Stimulated activated memory B cell treated with anti-CD40 and anti-IgM and Interleukin-4, amounts not matched to agents 10 μg/mL and 1 μg/mL and 100 μg/mL, for 72 hours (primary cell): ENCODE measurements at places on chromosomes 7 and 10.

DNA sequence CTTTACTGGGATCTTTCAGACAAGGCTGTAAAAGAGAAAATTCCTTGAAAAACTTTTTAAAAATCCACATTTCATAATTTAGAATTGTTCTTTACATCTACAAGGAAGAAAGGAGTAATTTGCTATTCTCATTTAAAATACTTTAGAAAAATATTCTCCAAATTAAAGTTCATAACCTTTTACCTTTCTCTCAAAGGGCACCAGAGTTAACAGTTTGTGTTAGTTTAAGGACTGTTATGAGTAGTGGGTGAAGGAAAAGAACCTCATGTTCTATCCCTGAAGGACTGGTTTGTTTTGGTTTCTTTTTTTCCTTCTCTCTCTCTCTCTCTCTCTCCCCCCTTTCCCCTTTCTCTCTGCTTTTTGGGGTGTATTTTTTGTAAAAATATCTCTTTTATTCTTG, 4.1 kb downstream of the AGMO start:
- ATAC-seq, result no peak

DNA sequence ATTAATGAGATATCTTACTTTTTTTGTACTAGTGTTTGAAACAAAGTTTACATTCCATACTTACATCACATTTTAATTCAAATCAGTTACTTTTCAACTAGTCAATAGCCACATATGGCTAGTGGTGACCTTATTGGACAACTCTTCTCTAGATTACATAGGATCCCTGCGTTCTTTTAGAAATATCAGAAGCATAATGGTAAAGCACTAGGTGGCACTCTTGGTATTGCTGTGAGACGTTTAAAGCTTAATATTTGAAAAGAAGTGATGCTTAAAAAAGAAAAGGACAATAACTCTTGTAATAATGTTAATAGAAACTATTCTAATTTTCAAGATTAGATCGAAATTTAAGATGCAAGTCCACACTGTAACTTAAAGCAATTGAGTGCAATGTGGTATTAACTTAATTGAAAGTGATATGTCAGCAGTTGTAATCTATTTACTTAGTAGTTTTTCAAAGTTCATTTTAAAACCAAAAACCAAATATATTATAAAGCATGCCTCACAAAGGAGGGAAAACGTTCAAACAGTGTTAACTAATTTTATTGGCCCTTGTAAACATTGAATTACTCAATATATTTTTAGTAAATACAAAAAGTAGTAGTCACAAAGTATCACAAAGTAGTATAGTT, 339.1 kb downstream of the ATRNL1 start:
- no peak for ATAC-seq

- peak; percentile 39 for ATAC-seq
These were observed 20.6 kb upstream of the HOXA13 start for GRCh38 chr7:27220440-27220955.

DNA sequence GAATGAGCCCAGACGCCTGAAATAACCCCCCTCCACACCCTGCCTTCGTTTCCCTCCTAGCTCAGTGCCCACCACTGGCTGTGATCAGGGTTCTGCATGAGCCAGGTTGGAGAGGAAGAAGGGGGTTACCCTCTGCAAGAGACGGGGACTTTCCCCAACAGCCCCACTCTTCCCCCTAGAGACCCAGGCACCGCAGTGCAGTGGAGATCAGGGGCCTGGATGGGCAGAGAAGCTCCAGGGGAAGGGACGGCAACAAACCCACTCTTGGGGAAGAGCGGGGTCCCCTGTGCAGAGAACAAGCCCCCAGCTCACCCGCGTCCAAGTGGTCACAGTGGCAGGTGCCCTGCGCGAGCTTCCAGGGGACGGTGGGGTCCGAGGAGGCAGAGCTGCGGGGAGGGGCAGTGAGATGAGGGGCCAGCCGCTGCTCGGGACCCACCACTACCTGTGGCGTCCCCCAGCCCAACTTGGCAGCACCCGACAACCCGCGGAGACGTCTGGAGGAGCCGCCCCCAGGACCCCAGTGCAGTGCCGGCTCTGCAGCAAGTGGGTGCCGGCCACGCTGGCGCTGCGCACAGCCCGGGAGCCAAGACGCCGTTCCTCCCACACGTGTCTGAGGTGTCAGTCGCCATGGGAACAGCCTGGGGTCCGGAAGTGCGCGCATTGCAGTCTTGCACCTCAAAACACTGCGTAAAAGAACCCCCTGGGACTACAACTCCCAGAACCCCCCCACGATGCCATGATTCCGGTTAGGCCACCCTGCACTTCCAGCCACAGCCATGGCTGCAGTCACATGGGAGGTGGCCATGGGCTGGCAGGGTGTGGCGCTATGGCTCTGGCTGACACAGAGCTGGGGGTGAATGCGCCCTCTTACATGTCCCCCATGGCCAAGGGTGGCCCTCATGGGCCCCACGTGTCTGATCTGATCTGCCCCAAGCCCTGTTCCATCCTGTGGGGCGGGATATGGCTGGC, 45.8 kb upstream of the WIPI2 start:
- peak; percentile 87 for ATAC-seq

- peak; percentile 49 for ATAC-seq
These were observed 2.7 kb upstream of the PDGFA start for GRCh38 chr7:522071-522950.
